ENCODE measurements at places on chromosomes 3 and 15. TPM values are rescaled to one million over a fixed set of nuclear protein-coding genes. Genes with fewer than 3 reads are reported as not detected.

GRCh38 chr3:185940951-185941350 lies 3.1 kb upstream of the TRA2B start:
- no peak for DNase-seq

DNA sequence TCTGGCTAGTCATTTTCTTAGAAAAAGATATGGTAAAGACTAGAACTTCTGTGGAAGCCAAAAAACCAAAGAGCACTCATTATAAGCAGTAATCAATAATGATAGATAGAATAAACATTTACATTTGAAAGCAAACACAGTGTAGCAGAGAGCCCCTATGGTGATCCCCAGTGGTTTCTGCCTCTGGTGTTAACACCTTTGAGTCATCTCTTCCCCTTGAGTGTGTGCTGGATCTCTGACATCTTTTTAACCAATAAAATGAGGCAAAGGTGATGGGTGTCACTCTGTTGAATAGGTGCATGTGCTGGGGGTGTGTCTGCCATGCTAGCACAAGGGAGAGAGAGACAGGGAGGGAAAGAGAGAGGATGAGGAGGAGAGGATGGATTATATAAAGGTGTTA lies 121.6 kb downstream of the TFG start:
- DNase-seq: no peak

The PFN2 gene
- 137 TPM for total RNA-seq

DNA sequence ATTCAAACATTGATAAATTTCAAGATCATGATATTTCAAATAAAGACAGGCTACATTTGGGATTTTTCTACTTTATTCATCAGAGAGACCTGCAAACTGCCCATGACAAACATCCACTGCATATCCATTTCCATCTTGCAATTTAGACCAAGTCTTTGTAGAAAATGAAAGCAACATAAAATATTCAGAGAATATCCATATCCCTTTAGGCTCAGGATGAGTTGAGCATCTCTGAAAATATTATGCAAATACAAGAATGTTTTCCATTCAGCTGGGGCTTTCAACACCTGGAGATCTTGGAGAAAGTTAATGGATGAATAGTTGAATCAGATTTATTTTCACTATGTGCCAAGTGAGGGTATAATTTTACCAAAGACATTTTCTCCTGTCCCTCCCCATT lies 103.4 kb downstream of the TUSC7 start:
- no peak for DNase-seq

DNA sequence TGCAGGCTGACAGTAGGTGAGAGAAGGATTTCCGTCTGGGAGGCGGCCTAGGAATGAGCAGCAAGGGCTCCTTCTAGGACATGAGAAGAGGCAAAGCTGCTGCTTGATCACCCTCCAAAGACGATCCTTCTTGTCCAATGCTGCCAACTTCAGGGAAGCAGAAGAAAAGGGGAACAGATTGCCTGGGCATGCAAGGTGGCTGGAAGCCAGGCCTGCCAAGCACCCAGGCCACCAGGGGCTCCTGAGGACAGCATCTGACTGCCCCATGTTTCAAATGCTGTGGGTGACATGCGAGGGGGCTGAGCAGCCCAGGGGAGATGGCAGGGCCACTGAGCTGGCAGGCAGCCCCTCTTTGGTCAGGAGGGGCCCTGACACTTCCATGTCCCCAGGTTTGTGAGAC lies 3.3 kb upstream of the GRIP2 start:
- no peak for DNase-seq

DNA sequence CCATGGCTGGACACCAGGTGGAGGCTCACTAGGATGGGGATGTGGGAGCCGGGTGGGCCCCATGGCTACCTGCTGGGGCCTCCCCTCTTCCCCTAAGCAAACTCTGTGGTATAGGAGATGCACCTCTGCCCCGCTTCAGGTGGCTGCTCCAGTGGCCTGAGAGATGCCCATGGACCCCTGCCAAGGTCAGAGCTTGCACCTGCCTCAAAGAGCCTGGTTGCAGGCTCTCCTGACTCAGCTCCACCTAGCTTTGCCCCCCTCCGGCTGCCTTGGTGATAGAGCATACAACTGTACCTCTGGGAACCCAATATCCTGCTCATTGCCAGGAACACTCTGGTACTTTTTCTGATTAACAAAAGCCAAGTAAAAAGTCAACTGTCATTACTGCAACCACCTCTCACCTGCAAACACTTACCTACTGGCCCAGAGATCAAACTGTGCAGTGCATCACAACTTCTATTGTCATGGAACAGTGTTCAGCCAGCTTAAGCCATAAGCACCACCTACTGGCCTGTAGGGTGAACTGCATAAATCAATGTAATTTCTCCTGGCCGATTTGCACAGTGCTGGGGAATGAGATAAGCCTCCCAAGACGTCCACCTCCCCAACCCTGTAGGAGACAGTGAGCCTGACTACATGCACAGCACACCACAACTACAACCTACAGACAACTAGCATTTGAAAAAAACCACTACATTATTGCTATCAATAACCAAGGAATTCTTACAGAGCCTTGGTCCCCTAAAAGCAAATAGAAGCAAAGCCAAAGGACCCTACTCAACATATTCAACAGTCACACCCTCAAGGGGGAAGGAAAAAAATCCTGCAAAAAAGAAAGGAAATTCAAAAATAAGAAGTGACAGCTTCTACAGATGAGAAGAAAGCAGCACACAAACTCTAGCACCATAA lies 352.4 kb upstream of the ARHGEF26 start:
- peak; percentile 59 for DNase-seq

The ROPN1 gene
- total RNA-seq: not detected

GRCh38 chr3:123755501-123755900 lies 128.6 kb downstream of the MYLK start:
- no peak for DNase-seq

The SLC12A1 gene
- not detected for total RNA-seq

The ROPN1B gene
- total RNA-seq: not detected

DNA sequence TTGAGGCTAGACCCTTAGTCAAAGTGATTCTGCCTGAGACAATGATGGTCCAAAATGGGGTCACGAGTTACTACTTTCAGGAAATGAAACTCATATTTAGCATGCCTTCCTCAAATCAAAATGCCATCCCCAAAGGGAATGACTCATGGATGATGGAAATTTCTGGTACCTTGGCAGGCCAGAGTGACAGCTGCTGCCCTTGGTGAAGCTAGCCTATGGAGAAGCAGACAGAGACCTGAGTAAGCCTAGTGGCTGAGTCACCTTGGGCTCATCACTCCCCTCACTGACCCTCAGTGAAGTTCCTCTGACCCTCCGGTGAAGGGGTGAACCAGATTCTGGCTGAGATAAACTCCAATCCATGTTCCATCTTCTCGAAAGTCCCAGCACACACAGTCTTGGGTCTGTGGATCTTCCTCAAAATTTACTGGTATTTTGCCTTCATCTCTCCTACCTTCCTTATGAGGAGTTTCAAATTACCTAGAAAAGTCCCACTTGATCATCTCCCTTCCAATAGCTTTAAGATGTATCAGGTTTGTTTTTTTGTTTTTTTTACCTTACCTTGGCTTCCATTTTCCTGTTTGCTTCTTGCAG lies 54.5 kb upstream of the ABHD17C start:
- no peak for DNase-seq

DNA sequence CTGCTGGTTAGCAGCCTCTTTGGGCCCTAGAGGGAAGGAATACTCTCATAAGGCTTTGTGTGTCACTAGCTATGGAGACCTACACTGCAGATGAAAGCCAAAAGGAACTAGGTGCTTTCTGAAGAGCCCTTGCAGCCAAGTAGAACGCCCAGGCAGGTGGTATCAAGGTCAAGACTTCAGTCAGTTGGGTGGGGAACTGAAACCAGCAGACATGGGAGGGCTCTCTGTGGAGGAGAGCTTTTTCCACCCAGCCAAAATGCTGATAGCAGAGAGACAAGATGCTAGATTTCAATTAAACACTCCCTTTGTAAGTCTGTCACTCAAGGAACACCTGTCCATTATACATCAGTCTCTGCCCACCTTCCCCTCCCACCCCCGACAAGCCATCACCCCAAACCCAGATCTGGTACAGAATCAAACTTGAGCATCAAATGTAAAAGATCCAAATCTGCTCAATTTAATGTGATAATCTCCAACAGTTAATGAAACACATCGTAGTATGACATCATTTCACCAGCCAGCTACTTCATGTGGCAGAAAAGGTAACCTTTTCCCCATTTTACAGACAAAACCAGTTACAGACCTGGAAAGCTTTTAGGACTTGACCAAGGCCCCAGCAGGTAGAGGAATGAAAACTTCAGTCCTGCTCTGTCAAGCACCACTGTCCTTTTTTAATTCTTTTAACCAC lies 14.6 kb downstream of the MRPS25 start:
- no peak for DNase-seq

DNA sequence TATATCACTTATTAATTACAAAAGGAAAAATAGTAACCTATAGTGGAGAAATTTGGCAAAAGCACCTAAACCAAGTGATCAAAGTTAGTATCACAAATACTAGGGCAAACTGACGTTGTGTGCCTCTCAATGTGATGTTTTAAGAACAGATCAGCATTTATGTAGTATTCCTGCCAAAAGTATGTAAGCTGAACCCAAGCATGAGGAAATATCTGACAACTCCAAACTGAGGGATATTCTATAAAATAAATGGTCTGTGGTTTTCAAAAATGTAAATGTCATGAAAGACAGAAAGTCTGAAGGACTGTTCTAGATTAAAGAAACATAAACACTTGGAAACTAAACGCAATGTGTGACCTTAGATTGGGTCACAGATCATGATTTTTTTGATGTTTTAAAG lies 34.3 kb upstream of the PIK3CA start:
- DNase-seq: peak; percentile 88
